B cell (primary cell): ENCODE measurements at places on chromosomes 12 and 14.
A peak's percentile ranks its signal among the peaks of the same experiment; 100 is the strongest.

- no peaks in the 10 kb centered on the region for H3K27me3 ChIP-seq
- peak; percentile 78 for DNase-seq
- peaks cover 11% of the 10 kb centered on the region for H3K4me1 ChIP-seq
- no peaks in the 10 kb centered on the region for H3K36me3 ChIP-seq
Observed at GRCh38 chr12:56766535-56766934, 3.4 kb downstream of the HSD17B6 start.

DNA sequence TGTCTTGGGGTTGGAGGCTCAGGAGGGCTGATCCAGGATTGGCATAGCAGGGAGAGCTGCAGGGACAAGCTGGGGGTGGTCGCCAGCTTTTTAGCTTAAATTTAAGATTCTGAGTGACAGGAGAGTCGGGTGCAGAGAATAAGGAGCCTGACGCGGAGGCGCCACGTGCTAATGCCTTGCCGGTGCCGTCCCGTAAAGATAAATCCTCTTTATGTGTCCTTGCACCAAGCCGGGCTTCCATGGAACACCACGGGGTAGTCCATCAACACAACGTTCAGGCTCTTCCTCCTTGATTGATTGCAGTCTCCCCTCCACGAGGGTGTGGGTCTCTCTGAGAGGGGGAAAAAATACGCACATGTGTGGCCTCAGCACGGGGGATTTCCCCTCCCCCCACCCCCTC lies 3.9 kb downstream of the DLK1 start:
- H3K4me3 ChIP-seq, result no peak overlapping the region
- peaks cover 5% of the 10 kb centered on the region for H3K27me3 ChIP-seq
- DNase-seq, result no peak
- no peaks in the 10 kb centered on the region for H3K36me3 ChIP-seq

GRCh38 chr14:77421201-77421600 lies 2.1 kb downstream of the NOXRED1 start:
- H3K4me1 ChIP-seq, result no peaks in the 10 kb centered on the region
- no peak for DNase-seq
- no peak overlapping the region for H3K27ac ChIP-seq
- peaks cover 6% of the 10 kb centered on the region for H3K36me3 ChIP-seq

- no peak overlapping the region for H3K4me3 ChIP-seq
- H3K4me1 ChIP-seq, result no peaks in the 10 kb centered on the region
- no peak overlapping the region for H3K27ac ChIP-seq
- H3K27me3 ChIP-seq, result no peaks in the 10 kb centered on the region
- peak; percentile 19 for DNase-seq
- no peaks in the 10 kb centered on the region for H3K36me3 ChIP-seq
Observed at GRCh38 chr12:119036878-119037825, 55.8 kb downstream of the SRRM4 start.

- peaks cover 13% of the 10 kb centered on the region for H3K4me1 ChIP-seq
- no peak overlapping the region for H3K27ac ChIP-seq
- H3K36me3 ChIP-seq, result peaks cover 6% of the 10 kb centered on the region
- no peaks in the 10 kb centered on the region for H3K27me3 ChIP-seq
- no peak for DNase-seq
Observed at GRCh38 chr14:105737504-105738246, 211.3 kb downstream of the TMEM121 start.

DNA sequence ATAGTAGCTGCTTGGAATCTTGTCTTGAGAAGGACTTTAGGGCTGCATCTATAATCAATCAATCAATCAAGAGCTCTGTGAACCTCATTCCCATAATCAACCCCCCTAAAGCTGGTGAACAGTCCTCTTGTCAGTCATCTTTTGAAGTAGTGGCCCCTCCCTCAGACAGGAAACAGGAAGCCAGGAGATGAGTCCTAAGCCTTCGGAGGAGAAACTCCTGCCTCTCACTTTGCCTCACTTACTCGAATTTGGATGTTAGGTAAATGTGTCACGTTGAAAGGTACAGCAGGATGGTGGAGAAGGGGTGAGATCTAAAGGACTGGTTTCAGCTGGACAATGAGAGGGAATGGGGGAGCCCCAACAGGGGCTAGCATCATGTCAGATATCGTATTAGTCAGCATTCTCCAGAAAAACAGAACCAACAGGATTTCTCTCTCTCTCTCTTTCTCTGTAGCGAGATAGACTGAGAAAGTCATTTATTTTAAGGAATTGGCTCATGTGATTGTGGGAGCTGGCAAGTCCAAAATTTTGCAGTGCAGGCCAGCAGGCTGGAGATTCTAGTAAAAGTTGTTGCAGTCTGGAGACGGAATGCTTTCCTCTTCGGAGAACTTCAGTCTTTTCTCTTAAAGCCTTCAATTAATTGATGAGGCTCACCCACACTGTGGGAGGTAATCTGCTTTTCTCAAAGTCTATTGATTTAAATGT lies 144.4 kb upstream of the PWP1 start:
- no peak overlapping the region for H3K4me3 ChIP-seq
- H3K36me3 ChIP-seq, result no peaks in the 10 kb centered on the region
- no peaks in the 10 kb centered on the region for H3K27me3 ChIP-seq
- DNase-seq, result no peak

- no peaks in the 10 kb centered on the region for H3K4me1 ChIP-seq
- no peak overlapping the region for H3K4me3 ChIP-seq
- no peaks in the 10 kb centered on the region for H3K36me3 ChIP-seq
- no peak overlapping the region for H3K27ac ChIP-seq
- H3K27me3 ChIP-seq, result no peaks in the 10 kb centered on the region
- DNase-seq, result no peak
Observed at GRCh38 chr14:99565383-99565782, 38.6 kb downstream of the CCDC85C start.

- DNase-seq, result peak; percentile 81
- peaks cover 62% of the 10 kb centered on the region for H3K4me1 ChIP-seq
- peak overlapping the region; percentile 96 for H3K4me3 ChIP-seq
- H3K27ac ChIP-seq, result peak overlapping the region; percentile 95
Observed at GRCh38 chr14:106850913-106851825, 1324.8 kb downstream of the TMEM121 start.

DNA sequence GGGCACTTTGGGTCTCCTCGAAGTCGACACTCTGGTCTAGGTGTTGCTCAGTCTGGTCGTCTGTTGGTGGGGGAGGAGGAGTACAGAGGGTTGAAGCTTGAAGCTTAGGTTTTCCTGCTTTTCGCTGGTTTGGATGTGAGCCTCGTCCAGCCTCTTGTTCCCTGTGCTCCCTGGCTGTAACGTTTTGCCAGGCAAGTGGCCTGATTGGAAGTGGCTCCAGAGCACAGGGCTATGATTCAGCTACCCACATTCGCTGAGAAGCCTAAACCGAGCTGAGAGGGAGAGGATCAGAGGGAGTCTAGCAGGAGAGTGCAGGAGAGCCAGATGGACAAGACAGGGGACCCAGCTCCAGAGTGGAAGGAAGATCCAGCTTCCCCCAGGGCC lies 6.1 kb downstream of the HOXC10 start:
- H3K4me1 ChIP-seq, result peaks cover 27% of the 10 kb centered on the region
- no peak overlapping the region for H3K4me3 ChIP-seq
- no peaks in the 10 kb centered on the region for H3K36me3 ChIP-seq
- H3K27me3 ChIP-seq, result peaks cover 99% of the 10 kb centered on the region
- no peak overlapping the region for H3K27ac ChIP-seq

DNA sequence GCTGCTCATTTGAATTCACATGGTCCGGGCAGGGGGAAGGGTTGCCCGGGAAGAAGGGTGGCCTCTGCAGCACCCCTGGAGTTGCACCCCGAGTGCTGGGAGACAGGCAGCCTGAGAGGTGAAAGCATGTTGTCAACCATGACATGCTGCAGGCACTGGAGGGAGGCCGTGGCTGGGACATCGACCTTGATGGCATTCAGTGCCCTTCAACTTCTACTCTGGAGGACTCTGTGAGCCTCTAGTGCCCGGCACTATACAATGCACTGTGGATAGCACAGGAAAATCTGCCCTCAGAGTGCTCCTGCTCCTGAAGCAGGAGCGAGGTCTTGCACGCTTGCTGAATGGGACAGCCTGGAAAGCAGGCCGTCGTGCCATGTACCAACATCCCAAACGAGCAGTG lies 359.3 kb upstream of the FKBP4 start:
- no peaks in the 10 kb centered on the region for H3K4me1 ChIP-seq
- no peaks in the 10 kb centered on the region for H3K36me3 ChIP-seq
- H3K27me3 ChIP-seq, result no peaks in the 10 kb centered on the region
- no peak overlapping the region for H3K4me3 ChIP-seq
